ENCODE measurements at places on chromosomes 16 and 17.
A peak's percentile ranks its signal among the peaks of the same experiment; 100 is the strongest.

GRCh38 chr16:67445913-67446907 lies 15.3 kb downstream of the HSD11B2 start:
- DNase-seq = no peak

- DNase-seq = no peak
Observed at GRCh38 chr16:89192956-89193575, 7.3 kb downstream of the SLC22A31 start.

GRCh38 chr17:57808882-57809281 lies 41.0 kb downstream of the MRPS23 start:
- no peak for DNase-seq

DNA sequence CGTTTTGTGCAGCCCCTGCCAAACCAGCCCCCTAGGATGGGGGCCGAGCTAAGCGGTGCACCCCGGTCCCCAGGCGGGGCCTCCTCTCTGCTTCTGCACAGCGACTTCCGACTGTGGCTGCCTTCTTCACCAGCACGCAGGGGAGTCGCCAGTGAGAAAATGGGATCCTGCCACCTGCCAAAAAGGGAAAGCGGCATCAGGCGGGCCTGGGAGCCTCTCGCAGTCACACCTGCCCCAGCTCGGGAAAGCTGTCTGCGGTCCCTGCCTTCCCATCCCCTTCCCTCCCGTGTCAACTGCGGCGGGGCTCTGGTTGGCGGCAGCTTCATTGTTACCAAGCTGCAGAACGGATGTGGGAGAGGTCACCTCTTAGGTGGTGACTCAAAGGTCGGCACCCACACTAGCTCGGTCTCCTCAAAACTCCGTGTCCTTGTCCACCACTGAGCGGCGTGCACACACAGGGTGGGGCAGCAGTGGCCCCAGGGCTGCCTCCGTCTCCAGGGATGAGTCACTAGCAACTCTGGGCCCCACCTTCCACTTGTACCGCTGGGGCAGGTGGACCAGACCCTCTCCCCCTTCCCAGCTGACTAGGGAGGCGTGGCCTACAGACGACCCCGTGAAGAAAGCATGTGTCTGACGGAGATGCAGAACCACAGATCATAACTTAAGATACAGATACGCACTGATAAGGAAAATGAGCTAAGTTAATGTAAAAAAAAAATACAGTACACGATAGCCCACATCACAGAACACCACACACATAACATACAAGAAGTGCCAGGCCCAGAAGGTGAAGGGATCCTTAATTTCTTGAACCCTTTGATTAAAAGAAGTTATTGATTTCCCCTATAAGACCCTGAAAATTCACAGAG lies 1.5 kb upstream of the PCYT2 start:
- DNase-seq = no peak

- DNase-seq = no peak
Observed at GRCh38 chr17:73546770-73547536, 97.3 kb downstream of the SDK2 start.

GRCh38 chr17:13690806-13691205 lies 89.1 kb upstream of the HS3ST3A1 start:
- DNase-seq = no peak

- DNase-seq = no peak
Observed at GRCh38 chr17:40614431-40615067, 33.1 kb downstream of the SMARCE1 start.

- no peak for DNase-seq
Observed at GRCh38 chr16:353404-354290, 1.1 kb upstream of the AXIN1 start.

DNA sequence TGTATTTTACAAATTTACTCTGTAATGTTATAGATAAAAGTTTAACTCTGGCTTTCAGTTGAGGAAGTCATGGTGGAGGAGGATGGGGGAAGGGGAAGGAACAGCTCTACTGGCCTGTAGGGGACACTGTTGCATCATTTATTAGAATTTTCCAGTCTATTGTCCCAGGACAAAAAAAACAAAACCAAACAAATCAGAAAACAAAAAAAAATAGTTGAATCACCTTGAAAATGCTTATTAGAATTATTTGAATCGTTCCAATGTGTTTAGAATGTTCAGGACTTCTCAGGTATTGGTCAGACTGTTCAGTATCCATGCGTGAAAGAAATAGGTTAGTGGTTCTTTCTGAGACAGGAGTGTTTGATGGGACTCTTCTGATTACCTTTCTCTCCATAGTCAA lies 242.0 kb downstream of the FTO start:
- DNase-seq = no peak

DNA sequence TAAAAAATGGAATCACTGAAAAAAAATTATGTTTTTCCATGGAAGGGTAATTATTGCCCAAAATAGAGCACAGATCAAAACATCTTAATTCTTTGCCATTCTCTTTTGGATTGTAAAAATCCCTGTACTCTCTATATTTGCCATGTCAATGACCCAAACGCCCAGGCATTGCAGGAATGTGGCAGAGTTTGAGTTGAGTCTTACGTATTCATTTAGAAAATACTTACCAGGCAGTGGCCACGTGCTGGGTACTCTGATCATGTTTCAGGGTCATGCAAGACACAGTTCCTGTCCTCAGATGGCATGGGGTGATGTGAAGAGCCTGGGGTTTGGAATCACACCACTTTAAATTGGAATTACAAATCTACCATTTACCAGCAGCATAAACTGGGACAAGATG lies 267.7 kb downstream of the ABCC12 start:
- DNase-seq = no peak

DNA sequence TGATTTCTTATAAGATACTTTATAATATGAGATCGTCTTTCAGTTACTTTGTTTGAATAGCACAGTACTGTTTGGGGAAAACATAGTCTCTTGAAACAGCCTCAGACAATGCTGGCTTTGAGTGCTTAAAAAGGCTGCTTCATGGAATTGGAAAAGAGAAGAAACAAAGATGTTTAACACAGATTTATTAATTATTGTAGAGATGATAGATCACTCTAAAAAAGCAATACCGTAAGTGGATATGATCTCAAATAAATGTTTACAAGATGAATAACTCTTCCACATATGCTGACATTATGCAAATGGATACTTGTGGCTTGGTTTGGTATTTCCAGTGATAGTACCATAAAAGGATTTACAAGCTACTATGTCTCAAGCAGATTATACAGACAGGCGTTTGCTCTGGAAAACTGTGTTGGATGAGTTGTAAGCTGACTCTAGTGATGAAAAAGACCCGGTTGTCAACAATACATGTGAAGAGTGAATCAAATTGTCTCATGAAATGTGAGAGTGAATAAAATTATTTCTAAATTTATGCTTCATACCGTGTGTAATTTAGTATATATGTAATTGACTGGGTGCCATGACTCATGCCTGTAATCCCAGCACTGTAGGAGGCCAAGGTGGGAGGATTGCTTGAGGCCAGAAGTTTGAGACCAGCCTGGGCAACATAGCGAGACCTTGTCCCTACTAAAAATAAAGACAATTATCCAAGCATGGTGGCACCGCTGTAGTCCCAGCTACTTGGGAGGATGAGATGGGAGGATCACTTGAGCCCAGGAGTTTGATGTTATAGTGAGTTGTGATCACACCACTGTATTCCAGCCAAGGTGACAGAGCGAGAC lies 105.4 kb downstream of the FTO start:
- no peak for DNase-seq

- DNase-seq = no peak
Observed at GRCh38 chr17:62592341-62593099, 35.0 kb upstream of the MRC2 start.

GRCh38 chr17:79844869-79845600 lies 5.8 kb upstream of the CBX4 start:
- peak; percentile 32 for DNase-seq

GRCh38 chr16:78957317-78958100 lies 643.0 kb downstream of the MAF start:
- DNase-seq = no peak

DNA sequence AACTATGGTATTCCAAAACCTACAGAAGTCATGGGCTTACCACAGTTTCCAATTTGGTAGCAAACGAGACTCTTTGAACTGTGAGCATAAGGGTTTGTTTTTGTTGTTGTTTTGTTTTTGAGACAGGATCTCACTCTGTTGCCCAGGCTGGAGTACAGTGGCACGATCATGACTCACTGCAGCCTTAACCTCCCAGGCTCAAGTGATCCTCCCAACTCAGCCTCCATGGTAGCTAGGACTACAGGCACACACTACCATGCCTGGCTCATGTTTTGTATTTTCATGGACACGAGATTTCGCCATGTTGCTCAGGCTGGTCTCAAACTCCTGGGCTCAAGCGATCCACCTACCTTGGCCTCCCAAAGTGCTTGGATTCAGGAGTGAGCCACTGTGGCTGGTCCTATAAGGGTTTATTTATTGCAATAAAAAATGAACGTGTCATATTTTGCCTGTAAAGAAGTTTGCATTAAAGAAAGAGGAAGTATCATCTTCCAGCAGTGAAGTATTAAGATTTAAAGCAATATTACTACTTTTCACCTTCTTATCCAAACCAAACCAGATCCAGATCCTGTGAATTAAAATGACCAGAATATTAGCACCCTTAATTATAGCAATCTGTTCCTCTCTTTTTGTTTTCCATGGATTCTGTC lies 37.2 kb downstream of the KCNJ2 start:
- DNase-seq = no peak

DNA sequence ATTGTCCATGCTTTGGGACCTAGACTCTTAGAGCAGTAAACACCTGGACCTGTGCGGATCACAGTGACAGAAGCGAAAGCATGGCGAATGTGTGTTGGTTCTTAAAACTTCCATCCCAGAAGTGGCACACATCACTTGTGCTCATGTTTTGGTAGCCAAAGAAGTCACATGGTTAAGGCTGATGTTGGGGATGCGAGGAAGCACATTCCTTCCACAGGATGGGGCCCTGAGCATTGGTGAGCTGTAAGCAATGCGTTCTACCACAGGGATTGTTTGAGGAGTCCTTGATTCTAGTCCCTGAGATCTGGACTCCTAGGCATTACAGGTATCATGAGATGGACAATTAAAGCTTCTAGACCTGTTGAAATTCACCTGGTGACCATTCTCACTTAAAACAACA lies 375.9 kb downstream of the UTP18 start:
- DNase-seq = no peak

DNA sequence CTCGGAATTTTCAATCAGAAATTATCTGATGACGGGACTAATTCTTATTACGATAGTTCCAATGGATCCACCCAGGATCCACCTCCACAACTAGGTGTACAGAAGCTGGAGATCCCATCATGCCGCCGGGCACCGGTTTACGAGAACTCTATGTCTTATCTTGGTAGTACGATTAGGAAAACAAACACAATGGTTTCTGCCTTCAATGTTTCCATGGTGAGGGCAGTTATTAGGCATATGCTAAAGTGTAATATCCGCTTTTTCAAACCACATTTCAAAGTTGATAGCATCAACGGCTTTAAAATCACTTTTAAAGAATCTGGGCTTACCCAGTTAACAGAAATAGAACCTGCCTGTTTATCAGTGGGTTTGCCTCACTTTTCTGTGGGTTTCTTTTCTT lies 705.7 kb downstream of the MAF start:
- no peak for DNase-seq

DNA sequence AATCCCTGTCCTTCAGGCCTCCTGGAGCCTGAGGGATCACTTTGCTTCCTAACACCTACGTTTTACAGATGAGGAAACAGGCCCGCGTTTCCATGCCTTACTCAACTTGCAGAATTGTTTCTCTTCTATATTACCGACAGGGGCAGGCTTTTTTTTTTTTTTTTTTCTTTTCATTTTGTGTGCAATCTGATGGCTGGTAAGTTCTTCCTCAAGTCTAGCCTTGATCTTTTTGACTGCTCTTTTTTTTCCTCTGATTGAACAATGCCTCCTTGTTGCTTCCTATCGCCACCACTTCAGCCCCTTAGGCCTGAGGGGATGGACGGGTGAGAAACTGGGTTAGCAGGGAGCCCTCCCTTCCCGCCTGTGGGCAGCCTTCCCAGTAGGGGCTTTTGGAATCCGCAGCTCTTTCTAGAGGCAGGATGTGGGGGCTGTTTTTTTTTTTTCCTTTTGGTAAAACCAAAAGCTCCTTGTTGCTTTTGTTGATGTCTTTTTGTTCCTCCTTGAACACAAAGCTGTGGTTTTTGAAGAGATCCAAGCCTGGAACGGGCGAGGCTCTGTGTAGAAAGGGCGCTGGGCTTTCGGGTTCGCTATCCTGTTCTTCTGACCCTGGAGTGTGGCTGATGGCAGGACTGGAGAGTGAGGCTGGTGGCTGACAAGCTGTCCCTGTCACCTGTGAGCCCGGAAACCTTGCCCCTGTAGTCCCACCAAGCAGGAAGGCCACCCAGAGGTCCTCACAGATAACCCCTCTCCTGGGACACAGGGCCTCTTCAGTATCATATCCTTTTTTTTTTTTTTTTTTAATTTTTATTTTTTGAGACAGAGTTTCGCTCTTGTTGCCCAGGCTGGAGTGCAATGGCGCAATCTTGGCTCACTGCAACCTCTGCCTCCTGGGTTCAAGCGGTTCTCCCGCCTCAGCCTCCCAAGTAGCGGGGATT lies 14.0 kb downstream of the LASP1 start:
- no peak for DNase-seq

GRCh38 chr16:935684-936083 lies 35.1 kb downstream of the LMF1 start:
- DNase-seq = no peak

- DNase-seq = no peak
Observed at GRCh38 chr17:72900654-72900971, 191.9 kb downstream of the SLC39A11 start.

GRCh38 chr17:82391496-82392066 lies 20.0 kb downstream of the UTS2R start:
- DNase-seq = no peak

DNA sequence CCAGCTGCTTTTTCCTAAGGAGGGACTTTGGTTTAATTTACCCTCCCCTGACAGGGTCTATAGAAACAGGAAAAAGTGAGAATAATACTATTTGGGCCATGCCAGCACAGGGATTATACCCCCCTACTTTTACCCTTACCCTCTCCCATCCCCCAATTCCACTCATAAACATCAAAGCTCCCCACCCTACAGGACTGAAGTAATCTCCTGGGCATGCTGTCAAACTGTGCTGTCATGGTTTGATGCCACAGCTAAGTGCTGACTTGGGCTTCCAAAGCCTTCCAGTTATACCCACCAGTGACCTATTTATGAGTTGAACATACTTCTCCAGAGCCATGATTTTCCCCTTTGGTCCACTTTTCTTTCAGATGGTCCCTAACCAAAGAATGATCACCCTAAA lies 12.8 kb downstream of the PHF12 start:
- DNase-seq = no peak

DNA sequence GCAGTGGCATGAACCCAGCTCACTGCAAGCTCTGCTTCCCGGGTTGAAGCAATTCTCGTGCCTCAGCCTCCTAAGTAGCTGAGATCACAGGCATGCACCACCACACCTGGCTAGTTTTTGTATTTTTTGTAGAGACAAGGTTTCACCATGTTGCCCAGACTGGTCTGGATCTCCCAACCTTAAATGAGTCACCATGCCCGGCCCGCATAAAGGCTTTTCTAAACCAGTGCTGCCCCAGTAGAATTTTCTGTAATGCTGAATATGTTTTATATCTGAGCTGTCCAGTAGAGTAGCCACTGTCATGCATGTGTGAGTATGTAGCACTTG lies 36.9 kb upstream of the WSB1 start:
- DNase-seq = no peak

- no peak for DNase-seq
Observed at GRCh38 chr16:14600164-14600563, 29.9 kb downstream of the PARN start.

- no peak for DNase-seq
Observed at GRCh38 chr16:56841233-56841632, 23.8 kb upstream of the SLC12A3 start.
